Urothelium cell line (cell line): ENCODE measurements at places on chromosomes 1 and 21.
A peak's percentile ranks its signal among the peaks of the same experiment; 100 is the strongest.

DNA sequence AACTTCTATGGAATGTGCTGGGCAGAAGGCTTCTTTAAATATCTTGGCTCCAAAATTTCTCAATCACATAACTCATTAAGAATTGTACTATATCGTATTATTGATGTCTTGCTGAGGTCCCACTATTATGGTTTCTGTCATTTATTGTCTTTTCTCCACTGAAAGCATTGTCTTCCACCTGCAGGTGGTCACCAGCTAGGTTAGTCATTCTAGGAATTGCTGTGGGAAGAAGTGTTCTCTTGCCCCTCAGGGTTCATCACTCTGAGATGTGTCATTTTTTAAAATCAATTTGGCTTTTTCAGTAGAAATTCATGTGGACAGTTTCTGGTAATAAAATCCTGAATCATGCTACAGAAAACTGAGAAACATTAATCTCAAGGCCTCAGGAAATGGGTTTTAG lies 66.1 kb downstream of the NCAM2 start:
- no peak for DNase-seq

- no peak for DNase-seq
Observed at GRCh38 chr1:208268541-208269337, 24.6 kb upstream of the PLXNA2 start.

DNA sequence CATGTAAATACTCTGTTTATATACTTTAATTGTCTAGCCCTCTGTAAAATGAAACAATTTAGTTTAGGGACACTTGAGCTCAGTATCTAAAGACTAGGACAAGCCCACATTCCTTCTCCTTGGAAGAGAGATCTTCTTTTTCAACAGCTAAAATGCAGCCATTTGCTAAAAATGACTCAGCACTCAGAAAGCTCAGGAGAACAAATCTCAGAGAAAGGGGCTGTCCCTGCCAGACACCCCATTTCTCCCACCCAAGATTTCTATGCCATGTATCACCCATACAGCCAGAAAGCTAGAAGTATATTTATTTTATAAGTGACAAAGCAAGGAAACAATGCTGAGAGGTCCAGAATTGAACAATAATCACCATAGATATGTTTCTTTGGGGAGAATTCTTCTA lies 23.2 kb upstream of the PRDX6 start:
- DNase-seq = no peak

DNA sequence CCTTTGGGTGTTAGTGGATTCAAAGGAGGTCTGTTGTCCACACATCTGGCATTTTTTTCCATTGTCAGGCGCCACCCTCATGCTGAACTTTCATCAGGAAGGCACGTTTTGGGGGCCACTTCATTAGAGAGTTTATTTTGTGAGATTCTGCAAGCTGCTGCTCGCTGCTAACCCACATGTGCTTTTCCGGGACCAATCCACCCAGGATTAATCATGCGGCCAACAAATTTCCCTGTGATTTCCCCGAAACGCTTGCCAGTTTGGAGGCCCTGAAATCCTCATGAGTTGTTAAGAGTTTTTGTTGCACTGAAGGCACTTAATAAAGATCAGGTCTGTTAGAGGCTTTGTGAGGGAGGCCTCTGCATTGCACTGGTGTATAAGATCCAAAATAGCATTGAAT lies 2.4 kb downstream of the PDPN start:
- no peak for DNase-seq

DNA sequence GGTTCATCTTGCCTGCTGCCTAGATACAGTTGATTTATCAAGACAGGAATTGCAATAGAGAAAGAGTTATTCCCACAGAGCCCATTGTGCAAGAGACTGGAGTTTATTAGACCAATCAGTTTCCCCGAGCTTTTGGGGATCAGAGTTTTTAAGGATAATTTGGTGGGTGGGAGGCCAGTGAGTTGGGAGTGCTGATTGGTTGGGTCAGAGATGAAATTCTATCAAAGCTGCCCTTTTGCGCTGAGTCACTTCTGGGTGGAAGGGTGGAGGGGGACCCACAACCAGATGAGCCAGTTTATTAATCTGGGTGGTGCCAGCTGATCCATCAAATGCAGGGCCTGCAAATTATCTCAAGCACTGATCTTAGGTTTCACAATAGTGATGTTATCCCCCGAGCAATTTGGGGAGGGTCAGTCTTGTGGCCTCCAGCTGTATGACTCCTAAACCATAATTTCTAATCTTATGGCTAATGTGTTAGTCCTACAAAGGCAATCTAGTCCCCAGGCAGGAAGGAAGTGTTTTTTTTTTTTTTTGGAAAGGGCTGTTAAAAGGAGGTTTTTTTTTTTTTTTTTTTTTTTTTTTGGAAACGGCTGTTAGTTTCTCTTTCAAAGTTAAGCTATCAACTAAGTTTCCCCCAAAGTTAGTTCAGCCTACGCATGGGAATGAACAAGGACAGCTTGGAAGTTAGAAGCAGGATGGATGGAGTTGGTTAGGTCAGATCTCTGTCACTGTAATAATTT lies 7.4 kb downstream of the SLC16A4 start:
- no peak for DNase-seq

GRCh38 chr1:114453361-114453784 lies 57.6 kb downstream of the TRIM33 start:
- DNase-seq = no peak

DNA sequence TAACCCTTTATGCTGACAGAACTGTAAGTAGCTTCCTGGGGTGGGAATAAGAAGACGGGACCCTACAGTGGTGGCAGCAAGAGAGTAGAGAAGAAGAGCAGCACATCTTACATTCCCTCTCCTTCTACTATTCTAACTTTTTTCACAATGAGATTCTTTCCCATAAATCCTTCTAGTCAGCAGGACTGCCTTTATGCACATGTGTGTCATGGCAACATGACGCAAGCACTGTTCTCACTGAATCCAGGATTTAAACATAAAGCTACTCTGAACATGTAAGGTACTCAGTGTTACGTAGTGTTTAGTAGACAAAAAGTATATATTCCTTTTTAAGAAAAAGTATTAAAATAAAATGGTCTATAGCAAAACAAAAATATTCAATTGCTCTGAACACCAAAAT lies 309.7 kb upstream of the LYPLAL1 start:
- no peak for DNase-seq

DNA sequence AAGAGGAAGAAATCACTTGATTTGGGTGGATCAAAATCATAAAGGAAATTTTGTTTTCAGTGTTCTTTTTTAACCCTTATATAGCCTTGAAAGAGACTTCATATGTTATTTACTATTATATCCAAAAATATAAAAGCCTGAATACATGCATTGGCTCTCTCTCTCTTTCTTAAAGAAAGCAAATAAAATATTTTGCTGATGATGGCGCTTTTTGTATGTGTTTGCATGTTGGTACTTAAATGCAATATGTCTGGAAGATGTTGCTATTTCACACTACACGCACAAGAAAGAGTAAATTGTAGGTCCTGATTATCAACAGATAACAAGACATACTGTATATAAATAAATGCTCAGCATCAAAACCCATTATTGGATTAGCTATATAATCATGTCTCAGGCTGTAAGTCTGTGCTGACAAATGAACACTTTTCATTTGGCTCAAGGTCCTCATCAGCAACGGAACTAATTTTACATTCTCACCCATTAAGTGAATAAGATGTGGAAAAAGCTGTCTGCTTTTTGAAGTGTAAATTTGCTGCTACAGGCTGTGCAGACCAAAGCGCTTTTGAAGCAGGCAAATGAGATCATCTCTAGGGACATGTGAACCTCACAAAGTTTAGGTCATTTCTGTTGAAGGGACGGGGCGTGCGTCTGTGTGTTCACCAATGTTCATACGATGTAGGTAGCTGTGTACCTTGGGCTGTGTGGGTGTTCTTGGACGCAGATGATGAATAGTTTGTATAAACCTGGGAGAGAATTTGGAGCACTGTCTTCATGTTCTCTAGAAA lies 122.4 kb upstream of the LMO4 start:
- DNase-seq = no peak

- no peak for DNase-seq
Observed at GRCh38 chr1:53686091-53686964, 52.6 kb downstream of the GLIS1 start.

DNA sequence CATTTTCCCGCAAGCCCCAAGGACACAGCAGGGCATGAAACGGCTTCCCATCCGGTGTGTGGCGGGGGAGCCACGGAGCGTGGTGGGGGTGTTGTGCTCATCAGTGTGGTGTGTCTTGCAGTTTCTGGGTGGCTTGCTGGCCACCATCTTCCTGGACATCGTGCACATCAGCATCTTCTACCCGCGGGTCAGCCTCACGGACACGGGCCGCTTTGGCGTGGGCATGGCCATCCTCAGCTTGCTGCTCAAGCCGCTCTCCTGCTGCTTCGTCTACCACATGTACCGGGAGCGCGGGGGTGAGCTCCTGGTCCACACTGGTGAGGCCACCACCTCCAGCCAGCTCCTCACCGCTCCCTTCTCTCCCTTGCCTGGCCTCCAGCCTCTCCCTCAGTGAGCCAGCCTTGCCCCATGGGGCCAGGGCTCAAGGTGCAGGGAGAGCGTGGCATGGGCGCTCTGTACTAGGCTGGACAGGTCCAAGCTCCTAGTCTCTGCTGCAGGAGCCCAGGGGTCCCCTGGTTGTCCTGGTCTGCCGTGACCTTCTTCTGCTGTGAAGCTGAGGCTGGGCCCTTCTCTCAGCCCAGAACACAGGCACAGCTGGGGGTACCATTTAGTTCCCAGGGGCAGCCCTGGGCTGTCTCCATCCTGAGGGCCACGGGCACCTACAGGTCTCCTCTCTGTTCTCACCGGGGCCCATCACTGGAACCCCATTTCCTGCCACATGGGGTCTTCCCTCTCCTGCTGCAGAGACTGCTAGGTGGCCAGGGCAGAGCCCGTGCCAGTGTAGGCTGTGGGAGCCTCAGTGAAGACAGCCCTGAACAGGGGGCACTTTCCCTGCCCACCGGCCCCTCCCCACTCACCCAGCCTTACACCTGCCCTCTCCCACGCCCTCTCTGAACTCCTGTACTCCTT lies 12.6 kb downstream of the AGTRAP start:
- DNase-seq = no peak

DNA sequence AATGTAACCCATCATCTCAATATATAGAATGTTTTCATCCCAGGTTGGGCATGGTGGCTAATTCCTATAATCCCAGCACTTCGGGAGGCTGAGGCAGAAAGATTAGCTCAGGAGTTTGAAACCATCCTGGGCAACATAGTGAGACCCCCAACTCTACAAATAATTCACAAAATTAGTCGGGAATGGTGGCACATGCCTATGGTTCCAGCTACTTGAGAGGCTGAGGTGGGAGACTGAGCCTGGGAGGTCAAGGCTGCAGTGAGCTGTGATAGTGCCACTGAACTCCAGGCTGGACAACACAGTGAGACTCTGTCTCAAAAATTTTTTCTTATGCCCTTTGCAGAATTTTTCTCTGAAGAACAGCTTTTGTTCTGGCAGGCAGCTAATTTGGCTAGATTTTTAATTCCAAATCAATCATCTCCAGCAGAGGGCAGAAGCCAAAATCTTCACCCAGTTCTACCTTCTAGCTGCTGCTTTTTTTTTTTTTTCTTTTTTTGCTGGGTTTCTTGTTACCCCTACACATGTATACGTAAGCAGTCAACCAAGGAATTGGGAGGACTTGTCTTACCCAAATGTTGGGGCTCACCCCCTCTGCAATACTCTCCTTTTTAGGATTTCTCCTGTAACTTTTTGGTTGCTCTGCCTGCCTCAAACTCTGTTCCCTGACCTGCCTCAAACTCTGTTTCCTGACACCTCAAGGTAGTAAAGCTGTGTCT lies 2.7 kb upstream of the RAD54L start:
- DNase-seq = peak; percentile 52

DNA sequence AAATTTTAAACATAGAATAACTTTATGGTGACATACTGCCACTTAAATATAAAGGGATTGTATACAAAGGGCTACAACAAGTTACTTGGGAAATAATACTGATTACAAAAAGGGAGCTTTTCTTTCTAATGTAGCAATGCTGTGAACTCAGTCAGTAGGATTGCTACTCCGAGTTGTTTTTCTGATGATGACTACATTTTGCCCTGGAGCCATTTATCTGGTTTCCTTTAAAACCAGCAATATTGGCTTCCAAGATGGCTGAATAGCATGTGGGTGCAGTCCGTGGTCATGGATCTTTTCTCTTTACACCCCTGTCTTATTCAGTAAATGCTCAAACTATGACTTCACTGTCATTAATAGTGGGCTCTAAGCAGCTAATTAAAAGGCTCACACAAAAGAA lies 92.6 kb upstream of the NEK7 start:
- no peak for DNase-seq

DNA sequence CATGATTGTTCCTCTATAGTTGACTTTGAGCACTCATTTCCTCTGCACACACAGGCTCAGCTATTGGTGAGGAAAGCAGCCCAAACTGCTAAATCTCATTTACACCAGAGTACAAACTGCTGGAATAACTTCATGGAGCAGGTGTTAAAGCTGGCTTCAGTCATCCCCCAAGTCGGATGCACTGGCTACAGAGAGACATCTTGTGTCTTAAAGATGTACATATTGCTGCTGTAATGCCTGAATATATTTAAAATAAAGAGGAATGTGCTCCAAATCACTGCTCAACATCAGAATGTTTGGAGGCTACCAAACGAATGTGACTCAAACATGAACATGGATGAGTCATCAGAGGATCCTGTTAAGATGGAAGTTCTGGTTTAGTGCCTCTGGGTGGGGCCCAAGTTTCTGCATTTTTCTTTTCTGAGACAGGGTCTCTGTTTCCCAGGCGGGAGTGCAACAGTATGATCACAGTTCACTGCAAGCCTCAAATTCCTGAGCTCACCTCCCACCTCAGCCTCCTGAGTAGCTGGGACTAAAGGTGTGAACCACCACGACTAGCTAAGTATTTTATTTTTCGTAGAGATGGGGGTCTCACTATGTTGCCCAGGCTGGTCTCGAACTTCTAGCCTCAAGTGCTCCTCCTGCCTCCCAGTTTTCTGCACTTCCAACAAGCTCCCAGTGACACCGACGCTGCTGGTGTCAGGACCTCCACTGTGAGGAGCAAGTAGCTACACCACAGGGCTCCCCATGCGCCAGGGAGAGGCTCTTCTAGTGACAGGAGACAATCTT lies 79.0 kb upstream of the KRTAP19-8 start:
- DNase-seq = peak; percentile 85

- DNase-seq = no peak
Observed at GRCh38 chr1:245046315-245046714, 108.5 kb upstream of the KIF26B start.

GRCh38 chr1:74162333-74162732 lies 35.6 kb downstream of the LRRIQ3 start:
- DNase-seq = no peak

- no peak for DNase-seq
Observed at GRCh38 chr1:118786454-118787155, 201.5 kb downstream of the TBX15 start.

- peak; percentile 38 for DNase-seq
Observed at GRCh38 chr1:2452201-2452931, 23.7 kb upstream of the PLCH2 start.

- DNase-seq = peak; percentile 74
Observed at GRCh38 chr1:110412576-110412975, 5.1 kb upstream of the LAMTOR5 start.

GRCh38 chr1:236035681-236036101 lies 29.2 kb downstream of the NID1 start:
- DNase-seq = no peak

DNA sequence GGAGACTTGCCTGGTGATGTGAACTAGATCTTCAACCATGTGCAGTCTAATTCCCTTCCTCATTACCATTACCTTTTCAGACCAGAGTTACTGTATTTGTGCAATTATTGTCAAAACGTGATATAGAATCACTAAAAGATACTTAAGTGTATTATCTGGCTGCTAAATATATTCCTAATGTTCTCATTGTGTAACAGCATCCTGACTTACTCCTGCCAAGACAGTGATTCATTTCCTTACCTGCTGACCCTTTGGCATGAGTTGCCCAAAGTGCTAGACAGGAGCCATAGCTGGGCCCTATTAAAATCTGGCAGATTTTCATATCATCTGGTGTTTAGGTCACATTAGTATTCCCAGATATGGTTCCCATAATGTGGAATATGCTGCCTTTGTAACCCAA lies 598.3 kb upstream of the CAMK1G start:
- DNase-seq = peak; percentile 17
